Fibroblast of upper back skin (primary cell): ENCODE measurements at places on chromosomes 3 and 15.

GRCh38 chr3:169657351-169658124, 6.0 kb downstream of the MECOM start:
- DNase-seq: no peak

DNA sequence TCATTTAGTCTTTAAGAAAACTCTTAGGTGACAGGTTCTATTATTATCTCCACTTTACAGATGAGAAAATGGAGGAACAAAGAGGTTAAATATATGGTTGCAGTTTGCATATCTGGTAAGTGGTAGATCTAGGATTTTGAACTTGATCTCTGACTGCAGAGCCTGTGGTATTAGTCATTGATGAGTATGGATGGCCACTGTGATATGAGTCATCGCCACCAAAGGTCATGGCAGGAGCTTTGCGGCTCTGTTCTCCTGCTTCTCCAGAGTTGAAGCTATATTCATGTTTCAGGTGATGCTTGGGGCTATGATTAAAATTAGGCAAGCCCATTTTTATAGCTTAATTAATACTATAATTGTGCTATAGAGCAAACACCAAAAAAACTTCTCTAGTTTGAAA, 306.2 kb upstream of the DPPA4 start:
- DNase-seq: peak; percentile 38

- no peak for DNase-seq
Observed at GRCh38 chr3:127701280-127701911, 28.6 kb downstream of the ABTB1 start.

DNA sequence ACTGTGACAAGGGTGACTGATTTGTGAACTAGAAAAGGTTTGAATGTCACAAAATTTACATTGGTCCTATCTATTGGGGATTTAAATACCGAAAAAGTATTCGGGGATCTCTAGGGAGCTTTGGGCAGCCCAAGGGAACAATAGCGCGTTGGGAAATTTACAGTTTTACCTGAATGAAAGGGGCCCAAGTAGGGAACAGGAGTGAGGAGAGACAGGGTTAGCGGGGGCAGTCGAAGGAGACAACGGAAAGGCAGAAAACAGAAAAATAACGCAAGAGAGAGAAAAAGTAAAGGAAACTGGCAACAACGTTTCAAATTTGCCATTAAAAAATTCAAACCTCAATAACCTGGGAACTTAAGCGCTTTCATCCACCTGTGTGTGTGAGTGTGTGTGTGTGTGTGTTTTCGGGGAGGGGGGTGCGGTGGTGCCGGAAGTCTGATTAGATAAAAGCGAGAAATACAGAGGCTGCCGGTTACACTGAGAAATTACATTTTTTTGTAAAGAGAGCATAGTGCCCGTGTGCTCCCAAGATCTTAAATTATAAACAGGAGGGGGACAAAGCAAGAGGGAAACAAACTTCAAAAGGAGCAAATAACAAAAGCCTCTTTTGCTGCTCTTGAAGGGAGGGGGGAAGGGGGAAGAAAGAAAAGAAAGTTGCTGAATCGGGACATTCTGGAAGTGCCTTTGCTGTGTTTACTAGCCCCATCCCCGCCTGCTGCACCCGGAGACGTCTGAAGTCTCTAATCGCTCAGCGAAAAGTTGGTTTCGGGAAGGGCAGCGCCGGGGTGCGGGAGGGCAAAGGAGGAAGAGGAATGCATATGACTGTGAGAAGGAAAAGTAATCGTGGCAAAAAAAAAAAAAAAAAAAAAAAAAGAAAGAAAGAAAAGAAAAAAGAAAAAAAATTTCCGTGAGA, 721 bp upstream of the ZIC1 start:
- no peak for DNase-seq

GRCh38 chr3:74590620-74591262, 23.7 kb downstream of the CNTN3 start:
- DNase-seq: no peak

- DNase-seq: no peak
Observed at GRCh38 chr3:12963231-12963896, 109.9 kb downstream of the IQSEC1 start.

- no peak for DNase-seq
Observed at GRCh38 chr3:53513556-53514190, 19.3 kb downstream of the CACNA1D start.

DNA sequence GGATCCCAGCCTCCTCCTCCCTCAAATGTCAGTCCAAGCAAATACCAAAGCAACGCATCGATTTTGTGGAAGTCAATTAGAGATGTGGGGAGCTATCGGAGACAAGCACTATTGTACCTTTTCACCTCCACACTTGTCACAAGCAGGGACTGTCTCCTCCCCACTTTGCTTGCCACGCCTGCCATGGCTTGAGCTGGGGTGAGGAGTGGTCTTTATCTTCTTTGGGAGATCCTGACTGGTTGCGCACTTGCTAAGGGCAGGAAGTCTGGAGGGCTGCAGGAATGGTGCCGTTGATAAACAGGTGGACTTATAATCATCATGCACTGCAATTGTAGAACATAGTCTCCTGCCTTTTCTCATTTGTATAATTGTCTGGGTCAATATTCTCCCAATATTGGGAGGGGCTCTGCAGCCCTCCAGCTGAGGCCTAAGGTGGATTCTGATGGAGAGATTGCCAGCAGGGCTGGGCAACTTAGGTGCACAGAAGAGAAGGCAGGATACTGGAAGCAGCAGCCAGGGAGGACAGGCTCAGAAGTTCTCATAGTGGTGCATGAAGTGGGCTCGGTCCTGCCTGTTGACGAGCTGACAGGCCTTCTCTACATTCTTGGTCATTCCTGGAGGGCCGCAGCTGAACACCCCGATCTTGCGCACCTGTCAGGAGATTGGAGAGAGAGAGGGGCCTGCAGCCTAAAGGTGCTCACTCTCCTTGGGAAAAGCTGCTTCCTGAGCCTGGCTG, 20.2 kb downstream of the DUOX2 start:
- no peak for DNase-seq

- DNase-seq: no peak
Observed at GRCh38 chr15:38854506-38854905, 289.9 kb upstream of the RASGRP1 start.

GRCh38 chr3:106140431-106140830, 271.6 kb upstream of the CBLB start:
- no peak for DNase-seq

DNA sequence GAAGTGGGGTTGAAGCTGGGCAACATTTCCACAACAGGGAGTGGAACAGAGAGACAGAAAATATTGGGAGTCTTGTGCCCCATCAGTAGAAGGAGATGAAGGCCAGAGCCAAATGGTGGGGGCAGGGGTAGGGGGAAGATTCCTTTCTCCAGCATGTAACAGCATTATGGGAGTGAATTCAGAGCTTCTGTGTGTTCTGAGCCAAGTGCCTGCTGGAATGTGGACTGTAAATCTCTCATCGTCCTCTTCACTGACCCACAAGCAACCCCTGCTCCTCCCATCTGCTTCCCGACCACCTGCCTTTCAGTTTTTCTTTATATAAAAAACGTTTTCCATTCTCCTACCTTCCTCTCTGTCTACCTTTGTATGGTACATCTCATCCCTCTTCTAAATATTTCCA, 344.2 kb upstream of the TPRG1 start:
- DNase-seq: peak; percentile 54

- DNase-seq: no peak
Observed at GRCh38 chr15:51887887-51888592, 58.6 kb downstream of the TMOD3 start.

DNA sequence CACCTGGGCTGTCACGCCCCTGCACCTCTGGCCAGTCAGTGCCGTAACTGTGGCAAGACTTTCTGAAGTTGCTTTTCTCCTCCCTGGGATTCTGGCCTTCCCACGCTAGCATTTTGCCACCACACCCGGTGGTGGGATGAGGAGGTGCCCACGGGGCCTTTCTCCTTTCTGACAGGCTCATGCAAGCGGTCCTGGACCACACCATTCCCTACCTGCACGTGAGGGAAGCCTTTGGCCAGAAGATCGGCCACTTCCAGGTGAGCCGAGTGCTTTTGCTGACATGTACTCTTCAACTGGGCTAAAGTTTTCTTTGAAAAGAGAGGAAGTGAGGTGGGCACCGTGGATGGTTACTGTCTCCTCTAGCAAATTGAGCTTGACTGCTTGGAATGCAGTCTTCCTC, 9.6 kb downstream of the IVD start:
- no peak for DNase-seq

DNA sequence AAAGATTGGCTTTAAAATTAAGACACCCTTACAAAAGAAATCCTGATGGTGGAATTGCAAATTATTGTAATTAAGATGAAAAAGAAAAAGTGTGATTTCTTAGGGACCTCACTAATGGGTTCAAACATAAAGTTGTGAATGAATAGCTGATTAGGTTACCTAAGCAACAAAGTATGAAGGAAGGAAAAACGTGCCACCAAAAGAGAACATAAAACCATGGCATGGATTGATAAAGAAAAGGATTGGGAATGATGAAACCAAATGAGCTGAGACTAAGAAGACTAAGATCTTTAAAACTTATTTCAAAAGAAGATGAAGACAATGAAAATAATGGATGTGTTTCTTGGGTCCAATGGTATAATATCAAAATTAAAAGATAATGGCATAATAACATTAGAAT, 32.2 kb upstream of the GUCA1C start:
- DNase-seq: no peak

DNA sequence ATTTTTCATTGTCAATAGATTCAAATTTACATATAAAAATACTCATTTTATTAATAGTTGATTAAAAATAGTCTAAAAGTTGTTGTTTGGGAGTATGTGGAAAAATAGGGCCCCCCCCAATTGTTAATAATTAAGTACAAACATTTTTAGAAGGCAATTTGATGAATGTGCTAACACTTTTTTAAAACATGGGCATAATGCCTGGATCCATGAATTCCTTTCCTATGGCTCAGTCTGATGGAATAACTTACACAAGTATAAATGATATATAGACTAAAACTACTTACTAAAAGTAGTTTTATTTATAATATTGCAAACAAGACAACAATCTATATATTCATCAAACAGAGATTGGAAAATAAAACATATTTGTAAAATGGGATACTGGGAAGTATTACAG, 247.2 kb upstream of the LRRN1 start:
- peak; percentile 55 for DNase-seq

DNA sequence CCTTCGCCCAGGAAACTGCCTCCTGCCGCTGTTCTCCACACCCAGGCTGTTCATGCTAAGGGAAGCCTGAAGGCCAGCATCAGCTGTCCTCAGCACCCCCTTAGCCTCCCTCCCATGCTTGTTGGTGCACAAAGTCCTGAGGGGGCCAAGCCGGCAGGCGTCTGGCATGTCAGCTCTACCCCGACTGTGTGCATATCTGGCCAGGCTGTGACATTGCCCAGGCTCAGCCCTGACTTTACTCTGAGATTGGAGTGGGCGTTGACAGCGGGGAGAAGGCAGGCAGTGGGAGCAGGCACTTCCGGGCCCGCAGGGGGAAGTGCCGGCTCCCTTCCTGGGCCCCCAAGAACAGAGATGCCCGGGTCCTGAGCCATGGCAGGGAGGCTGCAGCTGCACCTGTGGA, 492.2 kb downstream of the AGBL1 start:
- DNase-seq: no peak

DNA sequence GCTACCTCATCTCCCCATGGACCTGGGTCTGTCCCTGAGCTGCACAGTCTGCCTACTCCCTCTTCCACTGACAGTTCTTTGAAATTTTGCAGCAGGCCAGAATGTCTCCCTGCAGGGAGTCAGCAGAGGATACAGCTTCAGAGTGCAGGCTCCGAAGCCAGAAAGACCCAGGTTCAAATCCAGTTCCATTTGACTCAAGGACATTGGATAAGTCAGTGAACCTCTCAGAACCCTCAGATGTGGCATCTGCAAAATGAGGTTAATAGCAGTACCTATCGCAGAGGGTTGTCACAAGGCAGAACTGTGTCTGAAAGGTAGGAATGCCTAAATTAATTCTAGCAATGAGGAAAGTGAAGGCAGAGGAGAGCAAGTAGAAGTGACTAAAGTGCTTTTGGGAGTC, 244.4 kb upstream of the TRIM42 start:
- no peak for DNase-seq

- DNase-seq: no peak
Observed at GRCh38 chr15:39781967-39782302, 706 bp downstream of the FSIP1 start.

DNA sequence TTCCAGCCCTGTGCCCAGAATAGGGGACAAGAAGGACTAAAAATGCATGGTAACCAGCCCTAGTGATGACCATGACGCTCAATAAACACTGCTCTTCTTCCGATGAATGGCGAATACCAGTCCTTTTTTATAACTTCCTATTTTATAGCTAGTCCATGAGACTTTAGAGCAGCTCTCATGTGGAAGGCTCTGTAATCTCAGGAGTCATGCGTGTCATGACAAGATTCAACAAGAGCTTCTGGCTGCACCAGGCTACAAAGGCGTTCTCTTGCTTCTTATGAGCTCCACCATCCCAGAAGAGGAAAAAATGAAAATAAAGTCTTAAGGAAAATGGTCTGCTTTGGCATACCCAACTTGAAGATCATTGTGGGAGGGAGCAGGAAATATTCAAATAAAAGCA, 141.0 kb downstream of the TMCO5A start:
- DNase-seq: no peak

- no peak for DNase-seq
Observed at GRCh38 chr15:81337241-81337640, 13.3 kb upstream of the STARD5 start.

DNA sequence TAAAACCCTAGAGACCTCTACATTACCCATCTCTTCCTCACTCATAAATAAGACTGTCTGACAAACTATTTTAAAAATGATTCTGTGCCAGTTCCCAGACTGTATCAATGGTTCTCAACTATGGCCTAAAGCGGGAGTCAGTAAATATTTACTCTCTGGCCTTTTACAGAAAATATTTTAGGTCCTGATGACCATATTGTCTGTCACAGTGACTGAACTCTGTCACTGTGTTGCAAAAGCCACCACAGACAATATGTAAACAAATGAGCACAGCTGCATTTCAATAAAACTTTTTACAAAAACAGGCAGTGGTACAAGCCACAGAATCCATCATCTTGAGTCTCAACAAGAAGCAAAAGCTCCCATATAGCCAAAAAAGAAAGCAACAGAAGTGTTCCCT, 45.4 kb downstream of the PLOD2 start:
- DNase-seq: no peak

DNA sequence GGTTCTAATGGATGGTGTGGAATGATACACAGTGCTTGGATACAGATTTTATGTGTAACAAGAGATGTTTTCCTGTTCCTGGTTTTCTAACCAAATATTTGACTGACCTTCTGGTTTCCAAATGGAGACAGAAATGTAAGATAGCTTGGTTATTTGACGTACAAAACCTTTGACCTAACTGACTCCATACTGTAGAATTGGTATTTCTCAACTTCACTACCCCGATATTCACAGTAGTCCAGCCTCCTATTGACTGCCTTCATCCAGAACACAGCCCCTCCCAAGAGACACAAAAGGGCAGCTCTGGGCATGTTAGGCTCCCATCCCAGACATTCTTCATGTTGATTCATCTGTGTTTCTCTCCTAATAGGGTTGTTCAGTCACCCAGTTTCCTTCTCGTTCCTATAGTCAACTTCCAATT, 33.4 kb downstream of the MYO1E start:
- peak; percentile 80 for DNase-seq

DNA sequence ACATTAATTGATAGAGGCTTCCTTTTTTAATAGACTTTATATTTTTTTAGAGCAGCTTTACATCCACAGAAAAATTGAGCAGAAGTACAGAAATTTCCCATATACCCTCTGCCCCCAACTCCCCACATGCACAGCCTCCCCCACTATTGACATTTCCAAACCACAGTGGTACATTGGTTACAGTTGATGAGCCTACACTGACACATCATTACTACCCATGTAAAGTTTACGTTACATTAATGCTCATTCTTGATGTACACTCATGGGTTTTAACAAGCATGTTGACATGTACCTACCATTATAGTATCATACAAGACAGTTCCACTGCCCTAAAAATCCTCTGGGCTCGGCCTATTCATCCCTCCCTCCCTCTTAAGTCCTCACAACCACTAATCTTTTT, 78.7 kb downstream of the USF3 start:
- DNase-seq: no peak
